GM19239 (cell line): ENCODE measurements at places on chromosomes 7 and 10.
A peak's percentile ranks its signal among the peaks of the same experiment; 100 is the strongest.

GRCh38 chr10:34477249-34477648, 337.8 kb downstream of the PARD3 start:
- DNase-seq, result no peak

- no peak for DNase-seq
Measured at GRCh38 chr10:113236998-113237397, 287.0 kb downstream of the TCF7L2 start.

- peak; percentile 69 for DNase-seq
Measured at GRCh38 chr7:154744256-154744860, 258.6 kb downstream of the PAXIP1 start.

GRCh38 chr7:105487579-105488571, 34.2 kb downstream of the PUS7 start:
- DNase-seq, result no peak

- DNase-seq, result no peak
Measured at GRCh38 chr7:145105561-145105960, 269.7 kb upstream of the TPK1 start.

DNA sequence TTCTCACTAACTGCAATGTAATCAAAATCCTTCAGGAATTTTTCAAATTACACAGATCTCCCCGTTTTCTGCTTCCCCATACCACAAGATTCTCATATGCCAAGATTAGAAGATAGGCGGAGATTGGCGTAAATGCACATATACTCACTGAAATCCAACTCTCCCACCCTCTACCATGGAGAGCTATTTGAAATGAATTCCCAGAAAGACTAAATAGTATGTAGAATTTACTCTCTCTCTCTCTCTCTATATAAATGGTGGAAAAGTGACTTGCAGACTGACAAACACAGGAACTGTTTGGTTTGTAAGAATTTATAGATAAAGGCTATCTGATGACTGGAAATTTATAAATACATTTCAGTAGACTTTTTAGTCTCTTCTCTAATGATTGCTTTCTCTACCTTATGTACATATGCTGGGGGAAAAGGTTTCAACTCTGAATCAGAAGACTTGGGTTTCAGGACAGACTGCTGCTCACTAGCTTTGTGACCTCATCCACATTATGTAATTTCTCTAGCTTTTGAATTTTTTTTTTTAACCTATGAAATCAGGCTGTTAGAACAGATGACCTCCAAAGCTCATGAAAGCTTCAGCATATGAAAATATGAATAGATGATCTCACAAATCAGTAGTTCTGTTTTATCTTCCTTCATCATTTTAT, 67.8 kb upstream of the CSTF2T start:
- no peak for DNase-seq

- no peak for DNase-seq
Measured at GRCh38 chr10:58210160-58210559, 57.5 kb downstream of the IPMK start.

- no peak for DNase-seq
Measured at GRCh38 chr7:80711531-80711930, 73.1 kb downstream of the CD36 start.

GRCh38 chr10:94496646-94497045, 48.9 kb upstream of the HELLS start:
- no peak for DNase-seq

DNA sequence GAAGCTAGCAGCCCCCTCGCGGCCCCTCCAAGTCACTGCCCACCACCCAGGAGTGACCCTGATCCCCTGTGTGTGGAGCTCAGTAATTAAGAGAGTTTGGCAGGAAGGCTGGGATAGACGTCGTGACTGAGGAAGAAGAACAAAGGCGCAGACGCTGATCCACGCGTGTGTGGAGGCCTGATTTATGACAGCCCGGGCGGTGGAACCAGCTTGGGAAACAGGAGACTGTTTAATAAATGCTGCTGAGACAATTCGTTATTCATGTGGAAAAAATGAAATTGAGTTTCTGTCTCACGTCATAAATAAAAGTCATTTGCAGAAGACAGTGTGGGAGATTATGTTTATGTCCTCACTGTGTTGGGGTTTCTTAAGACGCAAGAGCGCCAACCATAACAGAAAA, 130.8 kb downstream of the ELFN1 start:
- DNase-seq, result no peak

- DNase-seq, result no peak
Measured at GRCh38 chr7:8200316-8200715, 61.7 kb downstream of the ICA1 start.

GRCh38 chr10:19250546-19250945, 201.9 kb downstream of the MALRD1 start:
- no peak for DNase-seq

DNA sequence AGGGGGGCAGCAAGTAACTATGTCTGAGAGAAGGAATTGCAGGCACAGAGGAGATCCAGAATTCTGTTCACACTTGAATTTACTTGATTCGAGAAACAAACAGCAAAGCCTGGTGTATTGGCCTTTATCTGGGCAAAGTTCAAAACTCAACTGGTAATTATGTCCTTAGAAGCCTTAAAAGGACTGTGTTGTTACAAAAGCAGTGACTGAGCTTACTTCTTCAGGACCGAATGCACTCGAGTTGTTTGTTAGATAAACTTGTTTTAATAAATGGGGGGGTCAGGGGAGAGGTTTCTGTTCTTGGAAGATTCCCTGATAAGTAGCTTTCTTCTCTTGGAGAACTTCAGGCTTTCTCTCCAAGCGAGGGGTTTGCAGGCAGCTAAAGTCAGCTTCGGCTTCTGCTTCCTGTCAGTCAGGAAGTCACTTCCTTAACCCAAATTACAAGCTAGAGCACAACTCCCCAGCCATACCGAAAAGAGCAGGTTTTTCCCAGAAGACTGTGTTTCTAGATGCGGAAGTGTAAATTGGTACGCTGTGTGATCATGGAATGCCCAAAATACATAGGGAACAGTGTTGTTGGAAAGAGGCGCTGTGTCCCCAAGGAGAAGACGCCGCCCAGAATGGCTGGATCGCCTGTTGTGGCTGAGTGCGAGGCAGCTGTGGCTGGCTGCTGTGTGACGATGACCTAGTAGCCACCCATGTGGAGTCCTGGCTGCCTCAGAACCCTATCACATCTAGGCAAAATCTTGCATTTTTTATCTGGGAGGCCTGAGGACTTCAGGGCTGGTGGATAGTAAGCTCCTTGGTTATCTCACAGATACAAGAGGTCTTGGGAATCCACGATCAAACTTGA, 110.4 kb downstream of the TCF7L2 start:
- no peak for DNase-seq

DNA sequence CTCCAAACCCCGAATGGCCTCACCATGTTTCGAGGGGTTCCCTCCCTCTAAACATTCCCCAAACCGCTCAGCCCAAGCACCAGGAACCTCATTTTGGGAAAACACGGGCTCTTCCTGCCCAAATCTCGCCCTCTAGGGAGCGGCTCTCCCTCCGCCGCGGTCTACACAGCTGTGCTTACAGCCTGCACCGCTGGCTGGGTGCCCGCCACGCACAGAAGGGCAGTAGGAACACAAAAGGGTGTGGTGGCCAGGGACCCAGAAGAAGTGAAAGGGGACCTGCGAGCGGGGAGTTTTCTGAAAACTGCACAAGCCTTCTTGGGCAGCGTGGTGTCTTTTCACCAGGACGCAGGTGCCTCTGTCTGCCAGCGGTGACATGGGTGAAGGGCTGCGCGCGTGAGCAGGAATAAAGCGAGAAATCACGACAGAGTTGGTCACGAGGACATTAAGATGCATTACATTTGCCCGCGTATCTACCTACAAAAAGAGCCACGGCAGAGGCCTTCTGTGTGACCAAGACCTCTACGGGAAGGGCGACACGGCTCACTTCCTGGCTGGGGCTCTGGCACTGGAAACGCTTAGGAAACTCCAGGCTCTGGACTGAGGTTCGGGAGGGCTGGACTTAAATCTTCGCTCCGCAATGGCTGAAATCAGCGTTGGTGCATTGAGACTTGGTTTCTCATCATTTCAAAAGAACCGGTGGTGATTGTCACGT, 171.7 kb downstream of the LSM5 start:
- no peak for DNase-seq

DNA sequence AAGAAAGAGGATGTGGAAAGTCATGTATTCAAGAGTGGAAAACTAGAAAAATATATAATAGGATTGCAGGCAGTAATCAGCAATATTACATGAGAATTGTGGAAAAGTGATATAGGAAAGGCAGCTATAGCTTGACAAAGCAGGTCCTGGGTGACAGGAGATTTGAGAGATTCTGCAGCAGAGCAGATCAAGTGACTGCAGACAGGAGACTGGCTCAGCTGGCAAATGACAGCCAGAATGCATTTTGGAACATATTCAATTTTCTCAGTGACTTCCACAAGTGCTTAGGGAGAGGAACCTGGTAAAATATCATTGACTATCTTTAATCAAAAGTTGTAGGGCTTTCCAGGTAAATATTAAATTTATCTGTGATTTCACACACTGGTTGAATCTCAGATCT, 260.5 kb upstream of the CACNA2D1 start:
- DNase-seq, result no peak

DNA sequence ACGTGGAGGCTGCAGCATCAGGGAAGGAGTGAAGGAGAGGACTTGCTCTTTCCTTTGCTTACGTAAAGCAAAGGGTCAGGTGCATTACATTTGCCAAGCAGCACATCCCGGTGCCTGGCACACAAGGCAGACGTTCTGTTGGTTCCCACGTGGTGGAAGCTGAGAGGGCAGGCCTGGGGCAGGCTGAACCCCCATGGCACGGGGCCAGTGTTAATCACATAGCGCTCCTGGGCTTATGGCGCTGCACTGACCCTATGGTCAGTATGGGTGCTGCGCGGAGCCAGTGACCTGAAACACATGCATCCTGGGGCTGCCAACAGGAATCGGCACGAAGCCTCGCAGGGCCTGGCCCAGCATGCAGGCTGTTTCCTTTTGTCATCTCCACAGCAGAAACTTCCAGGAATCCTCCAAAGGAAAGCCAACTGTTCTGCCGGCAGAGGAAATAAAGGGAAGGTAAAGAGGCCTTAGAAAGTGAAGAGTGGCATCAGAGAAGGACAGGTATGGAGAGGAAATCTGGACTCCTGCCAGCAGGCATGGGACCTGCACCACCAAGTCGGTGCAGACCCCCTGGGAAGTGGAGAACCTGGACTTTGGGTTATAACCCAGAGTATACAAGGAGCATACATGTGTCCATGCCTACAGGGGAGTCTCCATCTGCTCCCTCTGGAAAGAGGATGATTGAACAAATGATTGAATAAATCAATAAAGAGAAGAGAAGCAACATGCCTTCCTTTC, 560.2 kb downstream of the TCERG1L start:
- DNase-seq, result no peak

- no peak for DNase-seq
Measured at GRCh38 chr7:742791-743190, 15.7 kb upstream of the PRKAR1B start.

- no peak for DNase-seq
Measured at GRCh38 chr10:13219685-13220670, 14.2 kb downstream of the UCMA start.
